ENCODE measurements at places on chromosomes 6 and 20.

GRCh38 chr6:6858533-6858982 lies 249.2 kb upstream of the RREB1 start:
- no peak for DNase-seq

GRCh38 chr6:45416700-45417099 lies 39.0 kb upstream of the SUPT3H start:
- DNase-seq: no peak

DNA sequence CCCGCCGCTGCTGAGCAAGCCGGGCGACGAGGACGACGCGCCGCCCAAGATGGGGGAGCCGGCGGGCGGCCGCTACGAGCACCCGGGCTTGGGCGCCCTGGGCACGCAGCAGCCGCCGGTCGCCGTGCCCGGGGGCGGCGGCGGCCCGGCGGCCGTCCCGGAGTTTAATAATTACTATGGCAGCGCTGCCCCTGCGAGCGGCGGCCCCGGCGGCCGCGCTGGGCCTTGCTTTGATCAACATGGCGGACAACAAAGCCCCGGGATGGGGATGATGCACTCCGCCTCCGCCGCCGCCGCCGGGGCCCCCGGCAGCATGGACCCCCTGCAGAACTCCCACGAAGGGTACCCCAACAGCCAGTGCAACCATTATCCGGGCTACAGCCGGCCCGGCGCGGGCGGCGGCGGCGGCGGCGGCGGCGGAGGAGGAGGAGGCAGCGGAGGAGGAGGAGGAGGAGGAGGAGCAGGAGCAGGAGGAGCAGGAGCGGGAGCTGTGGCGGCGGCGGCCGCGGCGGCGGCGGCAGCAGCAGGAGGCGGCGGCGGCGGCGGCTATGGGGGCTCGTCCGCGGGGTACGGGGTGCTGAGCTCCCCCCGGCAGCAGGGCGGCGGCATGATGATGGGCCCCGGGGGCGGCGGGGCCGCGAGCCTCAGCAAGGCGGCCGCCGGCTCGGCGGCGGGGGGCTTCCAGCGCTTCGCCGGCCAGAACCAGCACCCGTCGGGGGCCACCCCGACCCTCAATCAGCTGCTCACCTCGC lies 1.5 kb downstream of the ARID1B start:
- DNase-seq: no peak

DNA sequence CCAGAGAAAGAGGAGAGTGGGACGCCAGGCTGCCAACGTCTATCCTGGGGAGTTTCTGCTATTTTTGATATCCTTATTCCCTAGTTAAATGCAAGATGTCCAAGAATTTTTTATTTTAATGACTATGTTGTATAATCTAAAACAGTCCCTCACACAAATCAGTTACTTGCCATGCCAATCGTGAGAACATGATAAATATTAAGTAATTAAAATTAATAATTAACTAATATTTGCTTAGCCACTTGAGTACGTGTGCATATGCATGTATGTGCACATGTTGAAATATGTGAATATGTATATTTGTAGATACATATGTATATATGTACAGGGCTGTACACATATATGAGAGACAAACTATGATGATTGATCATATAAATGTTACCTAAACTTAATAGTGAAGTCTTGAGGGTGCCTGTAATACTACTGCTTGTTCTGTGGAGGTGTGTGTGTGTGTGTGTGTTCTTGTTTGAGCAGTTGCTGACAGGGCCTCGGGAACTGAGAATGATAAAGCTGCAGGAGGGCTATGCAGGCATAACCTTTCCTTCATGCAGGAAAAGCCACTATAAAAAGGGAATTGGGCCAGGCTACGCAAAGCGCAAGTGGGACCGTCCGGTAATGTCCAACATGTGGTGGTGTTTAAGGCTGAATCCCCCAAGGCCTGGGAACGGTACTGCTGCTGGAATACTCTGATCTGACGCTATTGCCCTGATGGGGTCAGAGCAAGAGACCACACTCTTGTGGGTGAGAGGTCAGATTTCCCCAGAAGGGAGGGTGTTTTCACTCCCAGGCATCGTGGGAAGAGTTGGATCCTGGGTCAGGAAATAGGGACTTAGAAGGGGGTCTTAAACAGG lies 148.3 kb upstream of the TBX18 start:
- no peak for DNase-seq

DNA sequence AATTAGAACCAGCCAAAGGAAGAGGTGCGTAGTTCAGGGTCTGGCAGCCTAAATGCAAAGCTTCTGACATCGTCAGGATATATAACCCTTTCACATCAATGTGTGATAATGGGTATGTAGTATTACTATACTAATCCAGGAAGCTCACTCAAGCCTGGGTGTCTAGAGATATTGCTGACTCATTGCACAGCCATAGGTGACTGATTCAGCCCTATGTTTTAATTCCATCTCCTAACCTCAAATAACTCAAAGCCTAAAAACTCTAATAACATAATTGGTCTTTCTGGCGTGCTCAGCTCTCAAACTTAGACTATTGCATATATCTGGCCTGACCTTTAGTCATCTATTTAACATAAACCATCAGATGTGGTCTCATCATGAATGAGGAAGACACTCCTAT lies 658.4 kb downstream of the TBC1D32 start:
- DNase-seq: no peak

- no peak for DNase-seq
Observed at GRCh38 chr6:155248008-155249001, 15.5 kb upstream of the CLDN20 start.

GRCh38 chr6:166286839-166287271 lies 21.3 kb downstream of the PRR18 start:
- no peak for DNase-seq

DNA sequence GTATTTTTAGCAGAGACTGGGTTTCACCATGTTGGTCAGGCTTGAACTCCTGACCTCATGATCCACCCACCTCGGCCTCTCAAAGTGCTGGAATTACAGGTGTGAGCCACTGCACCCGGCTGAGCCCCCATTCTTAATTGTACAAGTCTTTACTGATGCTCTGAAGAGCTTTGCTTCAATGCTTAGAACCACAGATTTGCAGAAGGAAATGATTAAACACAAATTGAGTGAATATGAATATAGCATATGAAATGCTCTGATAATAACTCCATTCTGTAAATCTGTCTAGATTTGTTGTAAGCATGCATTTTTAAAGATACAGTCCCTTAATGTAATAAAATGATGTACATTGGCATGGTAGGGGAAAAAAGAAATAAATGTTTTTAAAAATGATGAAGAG lies 4.3 kb upstream of the MCM3 start:
- DNase-seq: no peak

DNA sequence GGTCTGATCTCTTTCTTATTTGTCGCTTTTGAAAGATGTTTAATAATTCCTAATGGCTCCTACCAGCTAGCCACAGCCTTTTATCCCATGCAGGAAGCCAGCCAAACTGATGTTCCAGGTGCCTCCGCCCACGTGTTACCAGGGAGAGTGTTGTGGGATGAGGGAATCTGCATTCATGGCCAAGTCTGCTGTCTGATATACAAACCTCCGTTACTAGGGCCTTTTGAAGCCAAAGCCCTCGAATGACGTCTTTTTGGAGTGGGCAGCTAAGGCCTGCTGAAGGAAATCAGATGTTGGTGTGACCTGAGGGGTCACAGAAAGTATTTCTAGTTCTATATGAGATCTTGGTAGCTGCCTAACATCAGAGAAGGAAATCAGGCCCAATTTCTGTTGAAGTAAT lies 21.3 kb downstream of the STK35 start:
- no peak for DNase-seq

GRCh38 chr6:3288711-3289663 lies 30.2 kb downstream of the PSMG4 start:
- no peak for DNase-seq

DNA sequence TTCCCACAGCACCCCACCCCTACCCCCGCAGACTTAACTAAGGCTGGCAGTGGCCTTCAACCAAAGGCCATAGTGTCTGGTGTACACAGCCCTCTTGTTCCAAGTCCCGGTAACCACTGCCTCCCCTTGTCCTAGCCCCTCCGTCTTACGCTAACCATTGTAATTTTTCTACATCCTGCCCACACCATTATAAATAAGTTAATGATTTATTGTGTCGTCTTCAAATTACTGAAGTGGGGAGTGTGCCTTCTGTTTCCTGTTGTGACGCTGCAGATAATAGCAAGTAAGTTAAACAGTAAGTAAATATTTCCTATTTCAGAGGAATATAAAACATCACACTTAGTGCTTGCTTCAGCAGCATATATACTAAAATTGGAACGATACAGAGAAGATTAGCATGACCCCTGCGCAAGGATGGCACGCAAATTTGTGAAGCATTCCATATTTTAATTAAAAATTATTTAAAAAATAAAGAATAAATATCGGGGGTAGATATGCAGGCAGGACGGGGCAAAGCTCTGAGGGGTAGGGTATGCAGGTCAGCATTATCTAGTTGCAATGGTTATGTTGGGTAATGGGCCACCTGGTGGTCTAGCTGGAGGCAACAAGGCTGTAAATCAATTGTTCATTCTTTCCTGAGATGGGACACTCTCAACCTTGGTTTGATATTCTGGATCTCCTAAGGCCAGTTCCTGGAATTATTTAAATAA lies 15.1 kb downstream of the SRSF6 start:
- DNase-seq: no peak

DNA sequence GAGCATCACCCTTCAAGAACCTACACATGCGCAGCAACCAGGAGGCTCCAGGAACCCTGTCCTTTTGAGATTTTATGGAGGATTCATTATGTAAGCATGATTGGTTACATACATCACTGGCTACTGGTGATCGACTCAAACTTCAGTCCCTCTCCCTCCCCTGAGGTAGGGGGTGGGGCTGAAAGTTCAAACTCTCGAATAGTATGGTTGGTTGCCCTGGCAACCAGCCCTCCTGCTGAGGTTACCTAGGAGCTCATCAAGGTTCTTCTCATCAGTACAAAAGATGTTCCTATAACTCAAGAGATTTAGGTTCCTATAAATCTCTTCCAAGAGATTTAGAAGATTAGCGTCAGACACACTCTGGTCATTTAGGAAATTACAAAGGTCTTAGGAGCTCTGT lies 21.9 kb upstream of the ZSCAN9 start:
- no peak for DNase-seq

- no peak for DNase-seq
Observed at GRCh38 chr6:3315841-3316240, 57.1 kb downstream of the PSMG4 start.

DNA sequence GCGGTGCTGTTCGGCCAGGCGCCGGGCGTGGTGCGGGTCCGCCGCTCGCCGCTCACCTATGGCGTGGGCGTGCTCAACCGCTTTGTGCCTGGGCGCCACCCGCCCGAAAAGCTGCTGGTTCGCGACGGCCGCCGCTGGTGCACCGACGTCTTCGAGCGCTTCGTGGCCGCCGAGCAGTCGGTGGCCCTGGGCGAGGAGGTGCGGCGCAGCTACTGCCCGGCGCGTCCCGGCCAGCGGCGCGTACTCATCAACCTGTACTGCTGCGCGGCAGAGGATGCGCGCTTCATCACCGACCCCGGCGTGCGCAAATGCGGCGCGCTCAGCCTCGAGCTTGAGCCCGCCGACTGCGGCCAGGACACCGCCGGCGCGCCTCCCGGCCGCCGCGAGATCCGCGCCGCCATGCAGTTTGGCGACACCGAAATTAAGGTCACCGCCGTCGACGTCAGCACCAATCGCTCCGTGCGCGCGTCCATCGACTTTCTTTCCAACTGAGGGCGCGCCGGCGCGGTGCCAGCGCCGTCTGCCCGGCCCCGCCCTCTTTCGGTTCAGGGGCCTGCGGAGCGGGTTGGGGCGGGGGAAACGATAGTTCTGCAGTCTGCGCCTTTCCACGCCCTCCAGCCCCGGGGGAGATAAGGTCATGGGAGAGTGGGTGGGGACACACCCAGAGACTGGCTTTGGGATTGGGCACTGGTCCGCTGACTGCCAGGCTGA lies 15.7 kb downstream of the ADISSP start:
- DNase-seq: no peak

GRCh38 chr20:43252761-43253160 lies 63.1 kb upstream of the PTPRT start:
- no peak for DNase-seq

GRCh38 chr20:15232243-15232642 lies 894.8 kb upstream of the FLRT3 start:
- DNase-seq: no peak

DNA sequence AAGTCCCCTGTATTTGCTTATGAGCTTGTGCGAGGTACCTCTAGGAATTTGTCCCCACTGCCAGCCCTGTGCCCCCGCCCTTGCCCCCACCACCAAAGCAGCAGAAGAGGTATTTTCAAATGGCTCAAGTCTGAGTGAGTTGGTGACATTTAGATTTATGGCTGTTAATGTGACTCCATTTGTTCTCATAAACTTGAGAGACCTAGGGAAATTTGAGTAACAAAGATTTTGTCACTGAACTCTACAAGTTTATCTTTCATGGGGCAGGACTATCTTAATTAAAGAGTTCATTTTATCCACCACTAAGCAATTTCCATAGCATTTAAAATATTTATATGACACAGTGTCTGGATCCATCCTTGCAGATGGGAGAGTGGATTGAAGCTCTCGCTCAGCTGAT lies 108.5 kb downstream of the PRND start:
- DNase-seq: no peak
